ENCODE measurements at places on chromosomes 16 and 17.

- no peak for DNase-seq
Measured at GRCh38 chr17:36511216-36511615, 23.5 kb downstream of the MYO19 start.

- peak; percentile 14 for DNase-seq
Measured at GRCh38 chr16:11328172-11329070, 16.8 kb upstream of the RMI2 start.

GRCh38 chr16:85845266-85845665 is 45.8 kb downstream of the COX4I1 start:
- no peak for DNase-seq

DNA sequence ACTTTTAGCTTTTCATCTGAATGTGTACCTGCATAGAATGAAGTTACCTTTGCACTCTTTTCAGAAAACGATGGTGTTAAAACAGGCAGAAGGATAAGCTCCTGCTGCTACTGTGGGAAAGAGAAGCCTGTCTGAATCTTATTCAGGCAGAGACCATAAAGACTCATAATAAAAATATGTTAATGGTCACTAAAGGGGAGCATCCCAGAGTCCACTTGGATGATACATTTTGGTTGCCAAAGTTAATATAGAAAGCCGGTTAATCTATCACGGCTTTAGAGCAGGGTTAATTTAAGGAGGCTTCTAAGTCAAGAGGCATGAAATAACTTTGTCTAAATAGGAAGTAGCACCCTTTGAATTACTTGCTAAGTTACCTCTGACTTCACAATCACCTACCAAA is 2.9 kb downstream of the MARCHF10 start:
- DNase-seq, result no peak

GRCh38 chr17:39661744-39662541 is 3.2 kb upstream of the TCAP start:
- DNase-seq, result no peak

DNA sequence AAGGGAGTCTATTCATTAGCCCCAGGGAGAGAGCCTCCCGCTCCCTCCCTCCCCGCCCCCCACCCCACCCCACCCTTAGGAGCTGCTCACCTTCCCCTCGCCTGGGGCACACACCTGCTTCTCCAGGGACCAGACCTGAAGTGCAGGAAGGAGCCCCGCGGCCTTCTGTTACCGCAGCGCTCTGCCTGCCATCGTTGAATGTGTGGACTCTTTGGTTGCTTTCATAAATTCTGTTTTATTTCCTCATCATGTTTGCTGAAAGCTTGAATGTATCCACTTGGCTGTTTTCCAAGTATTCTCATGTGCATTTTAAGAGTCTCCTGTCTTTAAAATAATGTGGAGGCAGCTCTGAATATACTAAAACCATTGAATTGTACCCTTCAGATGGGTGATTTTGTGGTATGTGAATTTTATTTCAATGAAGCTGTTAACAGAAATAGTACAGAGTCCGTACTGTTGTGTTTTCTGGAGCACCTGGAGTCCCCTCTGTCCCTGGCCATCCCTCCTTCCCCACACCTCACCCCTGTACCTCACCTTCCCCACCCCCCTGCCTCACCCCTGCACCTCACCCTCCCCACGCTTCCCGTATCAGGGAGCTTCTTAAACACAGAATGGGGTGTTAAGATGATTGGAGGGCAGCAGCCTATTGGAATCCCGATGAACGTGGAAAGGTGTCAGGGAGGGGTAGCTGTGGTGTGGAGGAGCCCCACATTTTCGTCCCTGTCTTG is 25.5 kb downstream of the RAB11FIP3 start:
- no peak for DNase-seq

DNA sequence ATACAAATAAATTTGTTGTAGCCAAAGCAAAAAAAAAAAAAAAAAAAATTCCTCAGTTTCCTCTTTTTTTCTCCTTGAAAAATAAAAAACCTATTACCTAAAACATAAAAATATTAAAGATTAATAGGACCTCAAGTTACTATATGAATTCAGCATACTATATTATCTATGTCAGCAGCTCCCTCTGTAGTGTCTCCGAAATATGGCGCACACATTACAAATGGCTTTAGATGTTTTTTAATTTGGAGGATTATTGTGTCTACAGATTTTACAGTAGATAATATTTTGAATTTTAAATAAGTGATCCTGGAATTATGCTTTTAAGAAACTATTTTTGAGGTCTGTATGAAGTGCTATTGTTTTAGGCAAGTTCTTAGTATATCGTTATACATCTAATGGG is 94.4 kb downstream of the NLK start:
- DNase-seq, result no peak

GRCh38 chr17:8965394-8966168 is at the start of gene PIK3R5:
TSS of gene PIK3R5 (minus strand) at chr17:8965707. CDS start at chr17:8911494, 54,213 bp downstream.
- peak; percentile 80 for DNase-seq

- no peak for DNase-seq
Measured at GRCh38 chr17:49483599-49484509, 11.2 kb upstream of the NGFR start.

DNA sequence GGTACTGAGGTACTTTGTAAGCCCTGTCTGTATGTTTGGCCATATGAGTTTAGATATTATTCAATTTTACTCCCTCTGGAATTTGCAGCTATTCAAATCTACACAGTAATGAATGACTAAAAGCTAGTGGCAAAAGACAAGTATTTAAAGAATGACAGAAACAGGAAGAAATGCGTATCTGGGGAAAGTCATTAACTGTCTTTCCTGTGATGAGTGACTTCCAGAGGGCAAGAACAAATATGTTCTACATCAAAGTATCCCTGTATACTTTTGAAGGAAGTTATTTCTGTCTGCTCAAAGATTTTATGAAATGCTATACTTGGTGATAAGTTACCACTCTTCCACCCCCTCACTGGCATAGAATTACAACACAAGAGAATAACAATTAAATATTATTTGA is 489.3 kb upstream of the SOX9 start:
- DNase-seq, result no peak

- no peak for DNase-seq
Measured at GRCh38 chr16:30947859-30948666, 805 bp upstream of the ORAI3 start.

GRCh38 chr17:48102798-48103715 is 1.8 kb upstream of the CBX1 start:
- no peak for DNase-seq

DNA sequence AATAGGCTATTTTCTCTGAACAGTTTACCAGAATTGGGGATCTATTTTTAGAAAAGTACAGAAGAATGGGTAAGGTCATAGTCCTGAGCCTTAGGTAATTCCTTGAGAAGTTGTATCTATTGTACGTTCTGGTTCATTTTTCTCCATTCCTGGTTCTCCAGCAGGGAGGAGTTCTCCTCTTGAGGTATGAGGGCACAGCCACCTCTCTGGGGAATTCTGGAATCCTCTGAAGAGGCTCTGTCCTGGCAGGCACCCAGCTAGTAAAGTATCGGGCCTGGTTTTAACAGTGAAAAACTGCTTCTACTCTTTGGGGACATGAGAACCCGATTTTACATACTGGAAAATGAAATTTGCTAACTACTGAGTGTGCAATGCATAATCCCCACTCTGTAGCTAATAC is 19.6 kb upstream of the PMFBP1 start:
- no peak for DNase-seq

DNA sequence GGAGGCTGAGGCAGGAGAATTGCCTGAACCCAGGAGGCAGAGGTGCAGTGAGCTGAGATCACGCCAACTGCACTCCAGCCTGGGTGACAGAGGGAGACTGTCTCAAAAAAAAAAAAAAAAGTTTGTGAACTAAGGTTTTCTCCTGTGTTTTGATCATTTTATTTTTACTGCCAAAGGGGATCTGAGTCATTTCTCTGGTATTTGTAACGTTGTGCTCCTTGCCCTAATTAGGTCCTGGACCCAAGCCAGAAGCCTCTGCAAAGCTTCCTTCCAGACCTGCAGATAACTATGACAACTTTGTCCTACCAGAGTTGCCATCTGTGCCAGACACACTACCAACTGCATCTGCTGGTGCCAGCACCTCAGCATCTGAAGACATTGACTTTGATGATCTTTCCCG is 32.1 kb downstream of the IST1 start:
- DNase-seq, result no peak

DNA sequence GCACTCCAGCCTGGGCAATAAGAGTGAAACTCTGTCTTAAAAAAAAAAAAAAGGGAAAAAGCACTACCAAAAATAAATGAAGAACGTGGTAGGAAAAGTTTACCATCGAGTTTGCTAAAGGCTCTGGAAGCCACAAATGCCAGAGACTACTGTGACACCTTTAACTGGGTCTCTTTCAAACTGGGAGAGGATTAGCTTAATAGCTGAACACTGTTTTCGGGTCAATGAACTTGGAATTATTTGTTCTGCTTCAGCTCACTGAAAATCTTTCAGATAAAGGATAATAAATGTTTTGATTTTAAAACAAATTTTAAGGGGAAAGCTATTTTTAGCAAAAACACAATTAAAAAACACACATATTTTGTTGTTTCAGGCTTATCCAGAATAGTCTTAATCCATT is 1.4 kb downstream of the RETREG3 start:
- no peak for DNase-seq

GRCh38 chr16:50425648-50426047 is 56.9 kb upstream of the BRD7 start:
- no peak for DNase-seq

DNA sequence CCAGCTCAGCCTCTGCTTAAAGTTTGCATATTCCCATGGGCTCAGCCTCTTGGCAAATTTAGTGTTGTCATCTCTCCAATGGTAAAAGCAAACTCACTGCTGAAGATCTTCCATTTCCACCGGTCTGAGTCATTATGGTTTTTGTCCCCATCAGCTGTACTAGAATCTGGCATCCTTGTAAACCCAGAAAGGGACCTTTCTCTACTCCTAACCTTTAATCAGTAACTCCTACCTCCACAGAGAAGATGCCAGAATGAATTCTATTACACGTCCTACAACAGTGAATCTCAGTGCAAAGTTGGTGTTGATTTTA is 45.8 kb downstream of the ZNF652 start:
- no peak for DNase-seq

- DNase-seq, result no peak
Measured at GRCh38 chr16:56931271-56931891, 561 bp upstream of the HERPUD1 start.

GRCh38 chr17:75812096-75813013 is 27.7 kb downstream of the UNK start:
- DNase-seq, result no peak

- DNase-seq, result no peak
Measured at GRCh38 chr16:10835281-10835931, 16.8 kb upstream of the TVP23A start.

DNA sequence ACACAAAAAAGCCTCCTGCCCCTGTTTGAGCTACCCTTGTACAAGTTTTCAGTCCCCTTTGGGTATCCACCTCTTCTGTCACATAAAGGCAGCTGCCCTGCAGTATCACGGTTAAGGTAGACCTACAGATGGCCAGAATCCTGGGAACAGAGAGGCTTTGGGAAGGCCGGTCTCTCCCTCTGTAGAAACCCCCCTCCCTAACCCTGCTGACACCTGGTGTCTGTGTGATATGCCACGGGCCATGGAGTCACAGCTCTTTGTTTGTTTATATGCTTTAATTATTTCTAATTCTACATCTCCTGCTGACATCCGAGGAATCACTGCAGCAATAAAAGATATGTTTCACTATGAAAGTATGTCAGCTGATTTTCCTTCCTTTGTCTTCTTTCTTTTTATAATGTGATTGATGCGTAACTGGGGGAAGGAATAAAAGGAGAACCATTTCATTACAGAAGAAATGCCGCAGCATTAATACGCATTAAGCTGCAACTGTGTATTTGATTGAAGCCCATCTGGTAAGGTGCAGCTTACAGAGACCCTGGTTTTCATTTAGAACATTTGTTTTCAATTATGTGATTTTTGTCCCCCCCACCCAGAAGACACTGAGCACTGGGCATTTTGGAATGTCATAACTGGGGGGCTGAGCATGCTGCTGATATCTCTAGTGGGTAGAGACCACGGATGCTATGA is 142.1 kb downstream of the SLC39A11 start:
- DNase-seq, result no peak

DNA sequence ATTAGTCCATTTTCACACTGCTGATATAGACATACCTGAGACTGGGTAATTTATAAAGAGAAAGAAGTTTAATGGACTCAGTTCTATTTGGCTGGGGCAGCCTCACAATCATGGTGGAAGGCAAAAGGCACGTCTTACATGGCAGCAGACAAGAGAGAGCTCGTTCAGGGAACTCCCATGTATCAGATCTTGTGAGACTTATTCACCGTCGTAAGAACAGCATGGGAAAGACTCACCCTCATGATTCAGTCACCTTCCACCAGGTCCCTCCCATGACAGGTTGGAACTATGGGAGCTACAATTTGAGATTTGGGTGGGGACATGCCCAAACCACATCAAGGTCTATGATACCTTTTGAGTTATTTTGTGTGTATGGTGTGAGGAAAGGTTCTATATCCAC is 66.9 kb downstream of the METRNL start:
- no peak for DNase-seq

- DNase-seq, result no peak
Measured at GRCh38 chr16:67873435-67874370, 851 bp downstream of the EDC4 start.

GRCh38 chr16:88365244-88365865 is 17.4 kb upstream of the ZNF469 start:
- no peak for DNase-seq

- DNase-seq, result no peak
Measured at GRCh38 chr16:30554557-30555314, 3.4 kb downstream of the ZNF764 start.

- no peak for DNase-seq
Measured at GRCh38 chr17:69690531-69690930, 276.0 kb downstream of the MAP2K6 start.

DNA sequence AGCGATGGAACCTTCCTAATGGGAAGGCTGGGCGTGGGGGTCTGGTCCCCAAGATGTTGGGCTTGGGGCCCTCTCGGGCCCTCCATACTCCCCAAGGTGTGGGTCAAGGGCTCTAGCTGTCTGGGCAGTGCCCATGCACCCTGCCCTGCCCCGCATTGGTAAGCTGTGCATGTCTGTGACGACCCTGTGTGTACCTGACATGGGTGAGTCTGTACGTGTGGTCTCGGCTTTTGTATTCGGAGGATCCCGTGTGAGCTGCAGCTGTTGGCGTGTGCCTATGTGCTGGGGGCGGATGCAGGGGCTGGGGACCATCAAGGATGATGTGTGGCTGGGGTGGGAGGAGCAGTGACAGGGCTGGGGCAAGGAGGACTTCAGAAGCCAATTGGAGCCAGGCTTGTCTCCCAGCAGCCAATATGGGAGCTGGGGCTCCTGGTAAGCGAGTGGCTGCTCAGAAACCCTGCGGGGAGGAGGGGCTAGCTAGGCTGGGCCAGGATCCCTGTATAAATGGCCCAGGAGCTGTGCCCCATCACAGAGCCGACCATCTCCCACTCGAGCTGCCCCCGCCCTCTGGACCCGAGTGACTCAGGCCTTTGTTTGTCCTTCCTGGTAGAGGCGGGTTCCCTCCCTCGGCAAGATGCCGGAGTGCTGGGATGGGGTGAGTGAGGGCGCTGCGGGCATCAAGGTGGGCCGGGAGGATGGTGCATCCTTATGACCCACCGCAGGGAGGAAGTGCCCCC is at the start of gene NDRG4:
NDRG4 (plus strand) TSS at position 529 of the 737 bp plus-strand sequence; CDS start at position 635, 106 bp downstream.
- DNase-seq, result no peak
